ENCODE measurements at places on chromosomes 3 and 15.
A peak's percentile ranks its signal among the peaks of the same experiment; 100 is the strongest.

DNA sequence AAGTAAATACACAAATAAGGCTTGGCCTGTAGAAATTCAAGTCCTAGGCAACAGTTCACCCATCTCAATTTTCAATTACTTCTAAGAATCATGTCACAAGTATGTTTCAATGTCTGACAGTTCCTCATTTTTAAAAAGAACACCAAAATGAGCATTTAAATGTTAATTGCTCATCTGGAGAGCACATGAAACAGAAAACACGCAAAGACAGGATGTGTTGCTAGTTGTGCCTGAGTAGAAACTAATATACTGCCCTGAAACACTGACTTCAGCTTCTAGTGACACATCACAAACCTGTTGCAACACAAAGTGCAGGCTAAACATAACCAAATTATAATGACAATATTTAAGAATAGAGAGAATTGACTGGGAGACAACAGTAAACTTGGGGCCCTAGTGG is 167.3 kb upstream of the THBS1 start:
- no peak for DNase-seq

DNA sequence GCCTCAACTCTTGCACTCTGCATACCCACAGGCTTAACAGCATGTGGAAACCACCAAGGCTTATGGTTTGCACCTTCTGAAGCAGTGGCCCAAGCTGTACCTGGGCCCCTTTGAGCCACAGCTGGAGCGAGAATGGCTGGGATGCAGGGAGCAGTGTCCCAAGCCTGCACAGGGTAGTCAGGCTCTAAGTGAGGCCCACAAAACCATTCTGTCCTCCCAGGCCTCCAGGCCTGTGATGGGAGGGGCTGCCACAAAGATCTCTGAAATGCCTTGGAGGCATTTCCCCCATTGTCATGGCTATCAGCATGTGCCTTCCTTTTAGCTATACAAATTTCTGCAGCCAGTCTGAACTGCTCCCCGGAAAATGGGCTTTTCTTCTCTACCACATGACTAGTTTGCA is 12.5 kb upstream of the CMSS1 start:
- no peak for DNase-seq

DNA sequence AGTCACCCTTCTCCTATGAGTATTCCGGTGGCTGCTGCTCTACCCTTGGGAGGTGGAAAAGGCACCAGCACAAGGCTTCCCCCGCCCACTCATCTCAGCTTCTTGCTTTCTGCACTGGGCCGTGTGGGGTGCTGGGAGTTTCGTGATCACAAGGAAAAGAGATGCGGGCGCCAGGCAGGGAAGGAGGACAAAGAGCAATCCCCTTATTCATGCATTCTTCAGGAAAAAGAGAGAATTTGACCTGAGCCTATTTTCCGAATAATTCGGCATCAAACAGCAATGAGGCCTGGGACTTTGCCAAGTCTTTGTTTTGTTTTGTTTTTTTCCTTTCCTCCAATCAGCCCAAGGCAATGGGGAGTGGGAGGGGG is 102.2 kb upstream of the LPP start:
- DNase-seq, result no peak

DNA sequence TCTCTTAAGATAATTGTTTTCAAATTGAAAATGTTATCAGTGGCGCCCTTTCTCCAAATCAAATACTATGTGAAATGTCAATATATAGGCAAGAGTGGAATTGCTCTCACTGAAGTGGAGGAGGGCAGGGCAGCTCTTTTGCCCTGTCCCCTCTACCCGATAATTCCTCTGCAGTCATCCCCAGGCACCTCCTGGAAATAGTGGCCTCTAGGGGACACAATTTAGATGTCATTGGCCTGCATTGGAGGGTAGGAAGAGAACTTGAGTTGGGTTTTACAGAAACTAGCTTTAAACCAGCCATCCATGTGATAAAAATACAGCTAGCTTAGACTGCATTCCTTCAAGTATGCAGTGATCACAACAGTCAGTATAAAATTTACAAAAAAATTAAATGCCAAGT is 288.9 kb downstream of the EDEM1 start:
- DNase-seq, result no peak

DNA sequence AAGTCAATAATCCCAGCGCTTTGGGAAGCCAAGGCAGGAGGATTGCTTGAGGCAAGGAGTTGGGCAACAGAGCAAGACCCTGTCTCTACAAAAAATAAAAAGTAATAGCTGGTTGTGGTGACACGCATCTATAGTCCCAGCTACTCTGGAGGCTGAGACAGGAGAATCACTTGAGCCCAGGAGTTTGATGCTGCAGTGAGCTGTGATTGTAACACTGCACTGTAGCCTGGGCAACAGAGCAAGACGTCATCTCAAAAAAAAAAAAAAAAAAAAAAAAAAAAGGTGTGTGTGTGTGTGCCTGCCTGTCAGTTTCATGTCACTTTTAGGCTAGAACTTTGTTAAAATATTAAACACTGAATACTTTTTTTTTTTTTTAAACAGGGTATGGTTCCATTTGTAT is 28.4 kb downstream of the DNAJC19 start:
- DNase-seq, result no peak

DNA sequence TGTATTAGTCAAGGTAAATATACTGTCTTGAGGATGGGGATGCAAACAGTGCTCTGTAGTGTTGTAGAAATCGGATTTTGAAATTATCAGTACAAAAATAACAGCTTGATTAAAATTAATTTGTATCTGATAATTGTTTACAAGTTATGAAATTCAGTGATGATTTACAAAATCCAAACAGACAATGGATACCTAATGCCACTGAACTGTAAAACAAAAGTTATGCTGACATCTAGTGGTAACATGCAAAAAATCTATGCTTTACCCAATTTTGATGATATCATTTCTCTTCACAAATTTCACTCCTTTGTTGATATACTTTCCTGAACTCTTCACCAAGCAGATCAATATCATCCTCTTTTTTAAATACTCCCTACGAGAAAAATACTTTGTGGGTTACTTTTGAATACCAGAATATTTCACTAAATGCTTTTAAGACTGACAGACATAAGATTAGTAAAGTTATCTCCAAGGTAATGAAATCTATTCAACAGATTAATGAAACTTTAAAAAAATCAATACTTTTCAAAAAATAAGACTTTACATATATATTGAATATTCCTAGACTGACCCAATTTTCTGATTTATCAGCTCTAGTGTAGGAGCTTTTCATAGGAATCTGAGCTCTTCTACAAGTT is 36.0 kb downstream of the MNS1 start:
- DNase-seq, result no peak

- DNase-seq, result no peak
Observed at GRCh38 chr3:100796556-100796955, 87.3 kb downstream of the TFG start.

DNA sequence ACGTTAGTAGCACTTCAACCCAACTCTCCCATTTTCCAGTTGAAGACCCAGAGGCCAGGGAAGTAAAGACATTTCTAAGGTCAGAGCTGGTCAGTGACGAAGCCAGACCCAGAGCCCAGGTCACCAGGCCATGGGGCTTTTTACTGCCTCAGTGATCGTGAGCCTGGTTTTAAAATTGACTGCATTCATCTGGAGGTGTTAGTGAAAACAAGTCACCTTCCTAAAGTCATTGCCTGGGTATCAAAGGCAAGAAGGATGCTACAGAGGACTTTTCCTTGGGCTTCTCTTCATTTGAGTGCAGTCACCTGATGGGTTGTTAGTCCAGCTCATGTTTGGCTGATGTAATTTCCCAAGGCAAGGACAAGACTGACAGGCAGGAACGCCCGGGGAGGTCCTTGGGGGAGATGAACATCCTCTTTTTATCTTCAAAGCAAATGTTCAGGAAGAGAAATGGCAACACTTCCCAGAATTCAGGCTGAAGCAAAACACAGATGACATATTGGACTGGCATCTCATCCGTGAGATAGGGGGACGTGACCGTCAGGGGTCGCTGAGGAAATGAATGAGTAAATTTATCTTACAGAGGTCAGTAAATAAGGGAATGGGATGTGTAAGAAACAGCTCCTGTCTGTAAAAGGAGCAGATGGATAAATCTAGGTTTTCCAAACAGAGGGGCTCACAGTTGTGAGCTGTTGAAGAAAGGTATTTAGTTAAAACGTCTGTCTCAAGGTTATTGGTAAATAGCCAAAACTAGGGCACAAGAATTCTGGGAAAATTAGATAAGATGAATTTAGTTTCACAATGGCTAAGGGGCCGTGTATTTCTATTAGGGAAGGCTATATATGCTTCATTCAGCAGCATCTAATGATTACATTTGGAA is 201.2 kb downstream of the OPA1 start:
- DNase-seq, result no peak

- DNase-seq, result no peak
Observed at GRCh38 chr3:170355738-170356595, 1.5 kb upstream of the SKIL start.

DNA sequence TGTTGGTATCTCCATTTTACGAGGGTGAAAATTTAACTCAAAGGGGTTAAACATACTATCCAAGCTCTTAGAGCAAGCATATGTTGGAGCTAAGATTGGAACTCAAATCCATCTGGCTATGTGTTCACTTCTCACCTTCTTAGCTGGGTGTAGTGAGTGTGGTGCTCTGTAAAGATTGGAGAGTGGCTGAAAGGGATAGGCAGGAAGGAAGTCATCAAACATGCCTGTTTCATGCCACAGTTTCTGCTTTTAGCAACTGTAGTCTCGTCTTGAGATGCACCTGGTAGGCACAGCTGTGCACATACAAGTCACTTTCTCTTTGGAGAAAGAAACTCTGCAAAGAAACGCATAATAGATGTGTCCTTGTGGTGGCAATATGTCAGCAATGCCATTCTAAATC is 189.1 kb upstream of the MDFIC2 start:
- no peak for DNase-seq

DNA sequence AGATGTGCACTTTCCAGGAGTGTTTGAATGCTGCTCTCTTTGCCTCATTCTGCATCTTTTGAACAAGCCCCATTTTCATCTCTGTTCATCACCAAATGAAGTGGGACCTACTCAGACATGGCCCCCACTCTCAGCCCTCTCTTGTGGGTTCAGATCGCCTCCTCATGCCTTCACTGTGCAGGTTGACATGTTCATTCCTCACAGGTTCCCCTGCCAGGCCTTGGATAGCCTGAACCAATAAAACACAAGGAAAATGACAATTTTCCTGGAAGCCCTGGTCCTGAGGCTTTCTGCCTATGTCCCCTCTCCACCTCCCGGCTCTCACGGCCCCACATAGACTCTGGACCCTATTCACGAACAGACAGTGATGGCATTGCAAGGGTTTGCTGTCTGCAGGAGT is 17.7 kb downstream of the KLF15 start:
- DNase-seq, result no peak

GRCh38 chr3:157335233-157336076 is 101.2 kb upstream of the PTX3 start:
- DNase-seq, result peak; percentile 53

DNA sequence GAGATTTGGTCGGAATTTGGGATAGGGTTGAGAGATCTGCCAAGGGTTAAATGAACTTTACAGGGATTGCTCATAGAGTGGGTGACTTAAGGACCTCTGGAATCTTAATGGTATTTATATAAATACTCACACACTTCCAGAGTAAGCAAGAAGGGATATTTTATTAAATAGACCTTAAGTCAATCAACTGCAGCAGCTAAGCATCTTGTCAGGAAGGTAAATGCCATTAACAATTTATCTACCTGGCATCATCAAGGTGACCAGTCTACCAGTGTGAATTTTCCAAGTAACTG is 123.9 kb downstream of the FEZF2 start:
- no peak for DNase-seq

GRCh38 chr15:64979252-64979710 is 10.4 kb downstream of the SPG21 start:
- DNase-seq, result no peak

DNA sequence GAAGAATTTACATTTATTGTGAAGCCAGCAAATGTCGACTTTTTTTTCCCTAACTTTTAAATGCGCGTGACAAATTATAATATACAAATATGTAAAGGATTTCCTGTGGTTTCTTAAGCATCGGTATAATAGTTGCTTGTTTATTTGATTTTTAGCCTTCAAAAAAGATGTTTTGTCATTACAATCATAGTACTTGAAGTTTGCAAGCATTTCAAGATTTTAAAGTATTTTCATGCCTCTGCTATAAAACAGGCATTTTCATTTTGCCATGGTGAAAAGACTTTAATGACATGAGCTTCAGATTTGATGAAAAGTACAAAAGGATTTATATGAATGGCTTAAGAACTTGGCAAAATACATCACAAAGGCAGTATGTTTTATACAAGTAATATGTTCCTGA is 9.4 kb upstream of the P2RY12 start:
- DNase-seq, result no peak

DNA sequence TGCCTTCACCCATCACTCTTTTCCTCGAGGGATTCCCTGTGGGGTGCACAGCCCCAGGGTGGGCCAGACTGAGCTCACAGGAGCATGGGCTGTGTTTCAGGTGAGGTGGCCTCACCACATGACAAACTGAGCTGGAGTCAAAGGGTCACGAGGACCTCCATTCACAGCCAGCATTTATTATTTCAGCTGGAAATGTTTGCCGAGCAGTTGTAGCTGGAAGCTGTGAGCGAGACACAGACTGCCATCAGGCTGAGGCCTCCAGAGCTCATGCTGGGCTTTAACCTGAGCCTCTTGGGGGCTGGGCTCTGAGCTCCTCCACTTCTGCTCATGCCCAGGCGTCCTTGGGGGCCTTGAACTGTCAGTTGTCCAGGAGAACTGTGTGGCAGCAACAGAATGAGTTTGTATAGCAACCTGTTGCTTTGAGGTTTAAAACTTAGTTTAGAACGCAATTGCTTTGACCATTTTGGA is 57.5 kb downstream of the FLNB start:
- DNase-seq, result no peak

DNA sequence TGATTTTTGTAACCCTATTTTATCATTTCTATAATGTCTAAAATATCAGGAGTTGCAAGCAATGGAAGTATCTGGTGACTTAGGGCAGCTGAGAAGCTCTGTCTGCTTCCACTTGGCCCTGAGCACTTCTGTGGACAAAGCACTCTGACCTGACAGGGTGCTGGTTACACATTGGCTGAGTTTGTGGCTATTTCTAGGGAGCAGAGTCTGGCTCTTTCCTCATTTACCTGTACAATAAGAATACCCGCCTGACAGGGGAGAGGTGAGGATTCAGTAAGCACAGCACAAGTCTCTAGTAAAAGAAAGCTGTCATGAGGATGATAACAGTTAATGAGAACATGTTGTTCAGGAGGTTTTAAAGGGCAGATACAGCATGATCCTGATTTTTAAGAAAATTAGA is 33.3 kb upstream of the SPESP1 start:
- no peak for DNase-seq

GRCh38 chr3:25288413-25288812 is 139.7 kb upstream of the RARB start:
- no peak for DNase-seq

DNA sequence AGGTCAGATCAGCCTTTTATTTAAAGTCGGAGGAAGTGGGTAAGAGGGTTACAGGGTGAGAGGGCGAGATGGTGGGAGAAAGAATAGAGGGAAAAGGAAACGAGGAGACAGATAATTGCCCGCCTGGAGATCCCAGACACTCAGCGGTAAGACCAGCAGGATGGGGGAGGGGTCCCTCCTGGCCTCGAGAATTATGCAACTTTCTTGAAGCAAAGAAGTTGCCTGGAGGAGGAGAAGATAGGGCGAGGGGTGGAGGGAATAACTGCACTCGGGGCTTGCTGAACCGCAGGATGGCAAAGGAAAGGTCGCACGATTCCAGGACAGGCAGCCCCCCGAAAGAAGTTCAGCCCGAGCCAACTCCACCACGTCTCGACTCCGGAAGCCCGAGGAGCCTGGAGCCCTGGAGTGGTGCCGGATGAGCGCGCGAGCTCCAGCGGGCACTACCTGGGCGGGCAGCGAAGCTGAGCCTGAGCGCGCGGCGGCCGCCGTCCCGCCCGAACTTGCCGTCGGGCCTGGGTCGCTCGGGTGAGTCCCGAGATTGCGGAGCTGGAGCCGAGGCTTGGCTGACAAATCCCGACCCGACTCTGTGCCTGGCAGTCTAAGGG is 402 bp downstream of the WWTR1 start:
- DNase-seq, result no peak
